ENCODE measurements at places on chromosomes 4 and X. TPM values are rescaled to one million over a fixed set of nuclear protein-coding genes. Genes with fewer than 3 reads are reported as not detected.

DNA sequence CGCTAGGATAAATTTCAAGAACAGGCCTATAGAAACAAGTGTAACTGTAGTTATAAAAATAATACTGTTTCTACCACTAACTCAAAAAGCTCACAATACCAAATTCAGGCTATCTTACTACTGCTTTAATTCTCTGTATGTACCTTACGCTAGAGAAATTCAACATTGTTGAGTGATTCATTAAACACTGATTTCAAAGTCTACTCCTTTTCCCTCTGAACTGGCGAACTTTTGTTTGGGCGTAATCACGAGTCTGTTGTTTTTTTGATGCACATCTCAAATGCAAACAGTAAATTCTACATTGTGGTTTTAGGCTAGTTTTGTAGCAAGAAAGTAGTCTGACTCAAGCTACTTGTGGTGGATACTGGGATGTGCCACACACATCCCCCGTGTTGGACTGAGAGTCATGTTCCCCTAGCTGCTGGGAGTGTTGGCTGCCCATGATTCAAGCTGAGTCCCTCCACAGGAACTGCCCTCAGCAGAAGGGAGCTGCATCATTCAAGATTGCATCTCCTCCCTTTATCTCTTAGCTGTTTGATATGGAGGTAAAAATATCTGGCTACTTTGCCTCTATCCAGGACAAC lies 406.1 kb downstream of the RAPGEF2 start:
- H3K27me3 ChIP-seq = peaks cover 2% of the 10 kb centered on the region
- DNase-seq = no peak
- no peak overlapping the region for H3K27ac ChIP-seq
- H3K36me3 ChIP-seq = no peaks in the 10 kb centered on the region
- no peak overlapping the region for H3K4me3 ChIP-seq

- no peaks in the 10 kb centered on the region for H3K36me3 ChIP-seq
- no peaks in the 10 kb centered on the region for H3K27me3 ChIP-seq
- H3K27ac ChIP-seq = no peak overlapping the region
- no peak overlapping the region for H3K4me3 ChIP-seq
Measured at GRCh38 chrX:87873347-87873941, 355.8 kb downstream of the KLHL4 start.

GRCh38 chr4:163415668-163416067 lies 57.9 kb downstream of the TKTL2 start:
- H3K36me3 ChIP-seq = no peaks in the 10 kb centered on the region
- no peak overlapping the region for H3K27ac ChIP-seq
- no peaks in the 10 kb centered on the region for H3K27me3 ChIP-seq
- H3K4me1 ChIP-seq = no peaks in the 10 kb centered on the region

DNA sequence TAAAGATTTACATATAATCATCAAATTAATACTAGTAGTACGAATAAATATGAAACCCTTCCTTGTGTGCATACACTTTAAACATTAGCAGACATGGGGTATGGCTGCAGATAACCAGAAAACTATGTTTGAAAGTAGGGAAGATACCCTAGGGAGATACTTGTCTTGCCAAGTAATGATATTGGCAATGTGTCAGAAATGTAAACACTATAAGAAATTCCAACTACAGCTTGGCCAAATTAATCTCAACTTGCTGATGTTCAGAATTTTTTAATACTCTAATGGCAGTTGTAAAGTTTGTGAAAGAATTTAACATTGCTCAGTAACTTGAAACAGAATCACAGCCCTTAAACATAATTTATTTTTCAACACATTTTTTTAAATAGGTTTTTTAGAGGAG lies 27.4 kb upstream of the HPGD start:
- H3K27ac ChIP-seq = no peak overlapping the region
- peaks cover 4% of the 10 kb centered on the region for H3K4me1 ChIP-seq
- no peaks in the 10 kb centered on the region for H3K27me3 ChIP-seq
- DNase-seq = no peak

DNA sequence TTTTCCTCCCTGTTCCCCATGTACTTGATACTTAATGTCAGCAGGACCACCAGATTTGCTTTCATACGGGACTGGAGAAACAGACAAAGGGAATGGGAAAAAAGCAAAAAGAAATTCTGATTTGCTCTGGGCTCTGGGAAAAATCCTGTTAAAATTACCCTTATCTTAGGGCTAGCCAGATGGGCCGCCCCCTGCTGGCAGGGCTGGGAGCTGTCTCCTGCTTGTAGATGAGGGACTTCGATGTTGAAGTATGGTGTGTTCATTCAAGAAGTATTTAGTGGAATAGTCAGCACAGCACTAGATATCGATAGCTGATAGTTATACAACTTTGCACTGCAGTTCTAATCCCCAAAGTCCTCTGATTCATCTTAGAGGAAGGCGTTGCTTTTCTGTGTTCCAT lies 45.8 kb downstream of the BCORL1 start:
- H3K4me1 ChIP-seq = no peaks in the 10 kb centered on the region
- DNase-seq = no peak
- no peak overlapping the region for H3K27ac ChIP-seq
- peaks cover 72% of the 10 kb centered on the region for H3K36me3 ChIP-seq
- no peak overlapping the region for H3K4me3 ChIP-seq
- H3K27me3 ChIP-seq = no peaks in the 10 kb centered on the region

- no peak overlapping the region for H3K27ac ChIP-seq
- H3K4me3 ChIP-seq = no peak overlapping the region
- H3K4me1 ChIP-seq = no peaks in the 10 kb centered on the region
- no peak for DNase-seq
- H3K36me3 ChIP-seq = no peaks in the 10 kb centered on the region
Measured at GRCh38 chr4:140602714-140603113, 34.0 kb upstream of the UCP1 start.

DNA sequence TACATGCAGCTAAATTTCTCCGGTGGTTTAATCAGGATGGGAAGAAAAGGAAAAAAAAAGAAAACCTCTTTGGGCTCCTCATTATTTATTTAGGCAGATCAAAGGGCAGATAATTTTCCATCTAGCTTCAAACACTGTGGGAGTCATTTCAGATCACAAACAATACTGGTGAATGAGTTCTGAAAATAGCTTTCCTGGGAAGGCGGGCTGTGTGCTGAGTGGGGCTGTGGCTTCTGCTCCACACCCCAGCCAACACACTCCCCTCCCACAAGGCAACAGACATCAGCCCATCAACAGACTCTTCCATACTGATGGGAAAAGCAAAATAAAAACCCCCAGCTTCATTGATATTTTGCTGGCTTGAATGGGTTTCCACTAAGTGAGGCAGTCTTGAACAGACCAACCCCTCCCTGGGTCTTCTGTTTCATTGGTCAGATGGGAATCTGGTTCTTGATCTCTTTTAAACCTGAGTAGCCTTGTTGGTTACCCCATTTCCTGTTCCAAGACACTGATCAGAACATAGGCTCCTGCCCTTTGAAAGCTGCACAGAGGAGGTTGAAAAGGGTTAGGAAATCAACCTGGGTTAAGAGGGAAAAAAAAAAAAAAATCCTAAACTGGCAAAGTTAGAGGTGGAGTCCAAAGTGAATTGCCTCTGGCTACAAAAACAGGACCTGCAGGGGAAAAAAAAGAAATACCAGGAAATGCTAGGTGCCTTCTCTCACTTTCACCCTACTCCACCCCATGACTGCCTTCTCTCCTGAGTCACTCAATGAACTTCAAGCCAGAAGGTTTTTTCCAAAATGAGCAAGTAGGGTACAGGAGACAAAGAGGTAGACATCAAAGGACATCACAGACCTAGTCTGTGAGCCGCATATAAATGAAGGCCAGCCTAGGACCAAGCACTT lies 20.0 kb downstream of the AMOT start:
- no peaks in the 10 kb centered on the region for H3K27me3 ChIP-seq
- H3K27ac ChIP-seq = no peak overlapping the region
- peaks cover 9% of the 10 kb centered on the region for H3K36me3 ChIP-seq
- no peak overlapping the region for H3K4me3 ChIP-seq
- peaks cover 7% of the 10 kb centered on the region for H3K4me1 ChIP-seq

DNA sequence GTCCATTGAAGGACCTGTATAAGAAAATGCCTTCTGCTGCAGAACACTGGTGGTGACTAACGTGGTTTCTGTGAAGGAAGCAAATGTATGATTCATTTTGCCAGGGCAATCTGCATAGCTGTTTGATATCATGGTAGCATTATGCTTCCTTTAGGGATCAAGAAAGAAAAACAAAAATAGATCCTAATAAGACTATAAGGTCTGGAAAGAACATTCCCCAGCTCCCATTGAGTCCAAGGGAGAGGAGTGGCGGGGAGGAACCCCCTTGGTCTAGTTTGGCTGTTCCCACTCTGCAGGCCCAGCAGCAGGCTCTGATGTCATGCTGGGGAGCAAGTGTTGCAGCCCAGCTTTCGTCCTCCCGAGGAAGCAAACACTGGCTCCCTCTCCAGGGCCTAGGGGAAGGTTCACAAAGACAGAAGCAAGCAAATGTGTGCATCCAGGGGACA lies 154.5 kb upstream of the GALNT7 start:
- H3K27me3 ChIP-seq = no peaks in the 10 kb centered on the region
- H3K36me3 ChIP-seq = no peaks in the 10 kb centered on the region
- H3K4me3 ChIP-seq = no peak overlapping the region
- H3K27ac ChIP-seq = no peak overlapping the region
- no peaks in the 10 kb centered on the region for H3K4me1 ChIP-seq
- no peak for DNase-seq

- no peaks in the 10 kb centered on the region for H3K36me3 ChIP-seq
- no peak overlapping the region for H3K27ac ChIP-seq
- peaks cover 3% of the 10 kb centered on the region for H3K27me3 ChIP-seq
- no peaks in the 10 kb centered on the region for H3K4me1 ChIP-seq
- no peak for DNase-seq
Measured at GRCh38 chr4:7311205-7311604, 118.9 kb downstream of the SORCS2 start.

- no peak overlapping the region for H3K27ac ChIP-seq
- DNase-seq = no peak
- H3K36me3 ChIP-seq = no peaks in the 10 kb centered on the region
- no peak overlapping the region for H3K4me3 ChIP-seq
- H3K27me3 ChIP-seq = no peaks in the 10 kb centered on the region
- H3K4me1 ChIP-seq = peaks cover 49% of the 10 kb centered on the region
Measured at GRCh38 chrX:69109706-69110105, 55.5 kb downstream of the PJA1 start.

ASB9 gene
- polyA plus RNA-seq = 3.8 TPM

MTTP gene
- polyA plus RNA-seq = 459 TPM

USP17L5 gene
- polyA plus RNA-seq = not detected

NR0B1 gene
- 0.21 TPM for polyA plus RNA-seq

Measured in large intestine (tissue), 12 donors.